ENCODE measurements at places on chromosomes 7 and 10.

GRCh38 chr10:75049316-75050148 lies 61.9 kb upstream of the SAMD8 start:
- no peak for DNase-seq

DNA sequence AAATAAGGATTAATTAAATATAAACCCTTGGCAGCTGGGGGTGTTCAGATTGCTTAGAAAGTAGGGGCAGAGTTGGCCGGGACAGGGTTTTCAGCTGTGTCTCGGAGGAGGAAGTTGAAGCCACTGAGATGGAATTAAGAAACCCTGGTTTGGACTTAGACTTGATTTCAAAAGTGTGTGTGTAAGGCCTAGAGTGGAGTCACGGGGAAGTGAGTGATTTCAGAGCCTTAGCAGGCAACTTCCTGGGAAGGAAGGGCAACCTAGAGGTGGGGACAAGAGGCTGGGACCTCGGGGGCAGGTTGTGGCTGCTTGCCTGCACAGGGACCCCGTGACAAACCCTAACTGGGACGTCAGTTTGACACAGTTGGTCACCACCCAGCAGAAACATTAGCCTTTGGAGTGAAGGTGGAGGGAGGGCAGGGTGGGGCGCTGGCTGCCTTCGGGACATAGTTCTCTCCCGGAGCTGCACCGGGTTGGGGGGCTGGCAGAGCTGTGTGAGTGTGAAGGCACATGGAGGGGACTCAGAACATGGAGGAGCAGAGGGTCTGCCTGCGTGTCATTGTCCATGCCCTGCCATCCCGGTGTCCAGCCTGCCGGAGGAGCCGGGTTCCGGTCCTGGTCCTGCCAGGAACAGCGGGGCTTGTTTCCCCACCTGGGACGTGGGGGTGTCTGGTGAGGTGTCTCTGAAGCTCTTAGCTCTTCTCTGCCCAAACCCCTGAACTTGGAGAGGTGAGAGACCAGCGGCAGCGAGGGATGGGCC lies 1.8 kb downstream of the BRI3 start:
- DNase-seq = no peak

DNA sequence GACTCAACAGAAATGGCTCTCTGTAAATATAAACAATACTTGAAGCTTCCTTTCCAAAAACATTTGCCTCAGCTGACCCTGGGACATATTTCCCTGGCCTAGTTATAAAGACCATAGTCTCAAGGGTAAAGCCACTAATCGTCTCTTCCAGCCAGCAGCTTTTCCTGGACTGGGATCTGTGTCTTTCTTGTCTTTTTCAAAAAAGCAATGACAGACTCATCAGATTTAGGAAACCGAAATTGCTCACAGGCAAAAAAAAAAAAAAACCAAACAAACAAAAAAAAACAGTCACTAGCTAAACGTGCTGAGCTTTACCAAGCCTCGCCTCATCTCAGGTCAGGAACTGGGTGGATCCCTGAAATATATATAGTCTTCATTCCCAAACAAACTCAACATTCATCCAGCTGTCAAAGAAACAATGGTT lies 23.5 kb downstream of the STN1 start:
- DNase-seq = no peak

GRCh38 chr10:44199991-44200655 lies 184.8 kb downstream of the CXCL12 start:
- DNase-seq = no peak

GRCh38 chr10:97031459-97031858 lies 154.3 kb downstream of the SLIT1 start:
- DNase-seq = no peak

DNA sequence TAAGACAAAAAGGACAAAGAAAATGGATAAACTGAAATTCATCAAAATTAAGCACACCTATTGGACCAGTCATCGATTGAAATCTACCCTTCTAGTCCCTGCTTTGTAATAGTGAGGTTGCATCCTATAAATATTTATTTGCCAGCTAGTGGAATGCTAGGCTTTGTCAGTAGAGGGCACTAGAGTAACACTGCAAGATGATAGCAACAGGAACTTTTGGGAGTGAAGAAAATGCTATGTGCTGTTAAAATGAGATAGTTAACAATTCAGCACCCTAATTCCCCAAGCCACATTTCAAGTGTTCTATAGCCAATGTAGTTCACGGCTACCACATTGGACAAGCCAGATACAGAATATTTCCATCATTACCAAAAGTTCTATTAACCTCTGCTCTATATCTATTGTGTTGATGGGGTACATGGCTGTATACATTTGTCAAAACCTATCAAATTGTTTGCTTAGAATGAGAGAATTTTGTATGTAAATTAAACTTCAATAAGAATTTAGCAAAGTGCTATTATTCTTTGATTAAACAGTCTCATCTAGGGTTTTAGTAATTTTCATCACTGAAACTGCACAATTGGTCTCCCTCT lies 69.8 kb downstream of the LSMEM1 start:
- DNase-seq = peak; percentile 41

DNA sequence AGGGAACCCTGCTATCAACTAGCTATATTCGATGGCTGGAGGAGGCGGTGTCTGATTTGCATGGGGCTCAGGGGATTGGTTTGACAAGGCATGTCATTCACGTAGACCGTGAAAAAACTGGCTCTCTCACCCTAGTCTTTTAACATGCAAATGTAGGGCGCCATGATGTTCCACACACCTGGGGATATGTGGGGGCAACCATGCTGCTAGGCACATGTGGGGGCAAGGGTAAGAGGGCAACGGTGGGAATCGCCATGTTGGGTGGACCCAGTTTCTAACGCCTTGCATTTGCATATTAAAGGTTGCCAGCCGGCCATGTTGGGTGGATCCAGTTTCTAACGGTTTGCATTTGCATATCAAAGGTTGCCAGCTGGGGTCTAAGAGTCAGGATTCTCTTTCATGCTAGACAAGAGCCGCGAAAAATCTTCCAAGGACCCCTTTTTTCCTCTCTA lies 419.2 kb upstream of the NFE2L3 start:
- peak; percentile 40 for DNase-seq

- DNase-seq = peak; percentile 28
Observed at GRCh38 chr7:121777672-121778071, 95.3 kb upstream of the PTPRZ1 start.

DNA sequence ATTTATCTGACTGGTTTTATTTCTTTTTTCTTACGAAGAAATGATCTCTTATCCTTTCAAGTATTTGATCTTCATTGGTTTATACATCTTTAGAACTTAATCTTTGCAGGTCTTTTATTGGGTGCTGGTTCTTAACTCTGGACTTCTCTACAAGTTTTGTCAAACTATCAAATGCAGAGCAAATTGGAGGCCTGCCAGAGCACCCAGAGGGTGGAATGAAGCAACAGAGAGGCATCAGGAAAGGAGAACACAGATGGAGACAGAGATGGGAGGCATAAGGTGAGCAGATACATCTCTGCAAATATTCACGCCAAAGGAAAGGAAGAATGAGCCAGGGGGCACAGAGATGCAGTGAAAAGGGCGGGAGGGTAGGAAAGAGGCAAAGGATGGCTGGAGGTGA lies 130.3 kb downstream of the PKD1L1 start:
- DNase-seq = no peak

DNA sequence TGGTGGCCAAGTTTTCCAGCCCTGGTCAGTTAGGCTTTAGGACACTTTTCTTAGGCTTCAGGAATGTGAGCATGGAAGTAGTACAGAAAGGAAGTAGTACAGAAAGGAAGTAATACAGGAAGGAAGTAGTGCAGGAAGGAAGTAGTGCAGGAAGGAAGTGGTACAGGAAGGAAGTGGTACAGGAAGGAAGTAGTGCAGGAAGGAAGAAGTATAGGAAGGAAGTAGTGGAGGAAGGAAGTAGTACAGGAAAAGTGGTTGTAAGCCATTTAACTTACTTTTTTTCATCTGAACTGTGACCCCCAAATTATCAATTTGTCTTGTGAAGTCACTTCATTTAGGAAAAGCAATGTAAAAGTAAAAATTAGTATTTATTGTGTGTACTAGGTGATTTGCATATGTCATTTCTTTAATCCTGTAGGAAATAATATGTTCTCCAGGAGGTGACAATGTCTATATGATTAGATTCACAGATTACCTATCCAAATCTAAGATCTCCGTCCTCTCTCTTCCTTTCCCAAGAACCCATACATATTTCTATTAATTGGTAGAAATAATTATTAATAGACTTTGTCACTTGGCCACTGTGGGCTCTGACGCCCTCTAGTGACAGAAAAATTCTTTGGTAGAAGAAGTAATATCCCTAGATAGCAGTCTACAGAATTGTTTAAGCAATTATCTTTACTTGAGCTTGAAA lies 3.9 kb upstream of the FAS start:
- peak; percentile 23 for DNase-seq

Measured in iPS-NIHi11 (cell line).